WERI-Rb-1 (cell line): ENCODE measurements at places on chromosomes 1 and 21.

GRCh38 chr1:204190212-204191211, 5.8 kb downstream of the KISS1 start:
- DNase-seq: no peak

DNA sequence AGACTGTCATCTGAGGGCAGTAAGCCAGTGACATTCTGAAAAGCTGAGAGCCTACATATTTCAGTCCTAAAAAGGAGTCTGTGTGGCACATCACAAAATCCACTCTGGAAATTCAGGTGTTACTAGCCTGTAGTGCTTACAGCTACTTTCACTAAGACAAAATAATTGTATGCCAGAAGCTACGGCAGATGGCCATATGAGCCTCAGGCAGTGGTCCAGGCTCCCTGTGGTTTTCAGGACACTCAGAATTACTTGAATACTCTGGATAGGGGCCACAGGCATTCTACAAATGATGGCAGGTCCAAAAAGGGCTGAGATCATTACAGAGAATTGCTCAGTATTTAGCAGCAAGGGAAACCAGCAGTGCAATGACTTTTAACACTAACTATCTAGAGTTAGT, 527.1 kb downstream of the MRPL39 start:
- no peak for DNase-seq

- DNase-seq: no peak
Measured at GRCh38 chr1:51444534-51445192, 74.4 kb downstream of the EPS15 start.

DNA sequence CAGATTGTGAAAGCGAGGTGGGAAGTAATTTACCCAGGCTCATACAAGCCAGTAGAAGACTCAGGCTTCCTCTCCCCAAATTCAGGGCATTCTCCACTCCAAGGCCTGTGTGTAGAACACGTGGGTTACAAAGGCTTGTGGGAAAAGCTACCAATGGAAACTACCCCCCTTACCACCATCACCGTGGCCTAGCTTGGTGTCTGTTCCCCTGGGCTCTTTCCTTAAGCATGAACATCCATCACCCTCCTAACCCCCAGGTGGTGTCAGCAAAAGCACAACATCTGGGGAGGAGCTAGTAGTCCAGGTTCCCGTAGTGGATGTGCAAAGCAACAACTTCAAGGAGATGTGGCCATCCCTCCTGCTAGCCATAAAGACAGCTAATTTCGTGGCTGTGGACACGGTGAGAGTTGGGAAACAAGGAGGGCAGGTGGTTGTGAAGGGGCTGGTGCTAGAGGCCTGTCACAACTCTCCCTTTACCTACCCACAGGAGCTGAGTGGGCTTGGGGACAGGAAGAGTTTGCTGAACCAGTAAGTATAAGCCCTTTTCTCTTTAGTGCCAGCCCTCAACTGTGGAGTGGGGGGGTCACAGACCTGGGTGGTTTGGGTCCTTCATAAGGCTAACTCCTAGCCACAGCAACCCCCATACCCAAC, 701 bp upstream of the MUTYH start:
- DNase-seq: no peak

GRCh38 chr1:56297904-56298303, 281.5 kb downstream of the PLPP3 start:
- DNase-seq: no peak

GRCh38 chr1:158105352-158106095, 75.2 kb upstream of the CD1D start:
- no peak for DNase-seq

GRCh38 chr1:218462116-218462515, 117.0 kb downstream of the TGFB2 start:
- no peak for DNase-seq

DNA sequence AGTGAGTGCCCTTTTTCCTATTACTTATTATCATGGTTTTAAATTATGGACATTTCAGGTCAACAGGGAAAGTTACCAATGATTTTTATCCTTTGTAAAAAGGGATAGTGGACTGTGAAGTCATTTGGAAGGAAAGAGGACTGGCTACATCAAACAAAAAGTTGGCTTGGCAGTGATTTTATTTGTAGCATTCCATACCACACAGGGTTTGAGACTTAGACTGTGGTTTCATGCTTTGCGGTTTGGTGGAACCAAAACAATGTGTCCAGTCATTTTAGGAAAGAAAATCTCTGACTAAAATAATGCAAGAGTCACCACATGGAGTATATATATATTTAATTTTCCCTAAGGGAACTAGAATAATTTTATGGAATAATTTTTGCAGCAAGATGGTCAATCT, 239.5 kb downstream of the HMCN1 start:
- no peak for DNase-seq

DNA sequence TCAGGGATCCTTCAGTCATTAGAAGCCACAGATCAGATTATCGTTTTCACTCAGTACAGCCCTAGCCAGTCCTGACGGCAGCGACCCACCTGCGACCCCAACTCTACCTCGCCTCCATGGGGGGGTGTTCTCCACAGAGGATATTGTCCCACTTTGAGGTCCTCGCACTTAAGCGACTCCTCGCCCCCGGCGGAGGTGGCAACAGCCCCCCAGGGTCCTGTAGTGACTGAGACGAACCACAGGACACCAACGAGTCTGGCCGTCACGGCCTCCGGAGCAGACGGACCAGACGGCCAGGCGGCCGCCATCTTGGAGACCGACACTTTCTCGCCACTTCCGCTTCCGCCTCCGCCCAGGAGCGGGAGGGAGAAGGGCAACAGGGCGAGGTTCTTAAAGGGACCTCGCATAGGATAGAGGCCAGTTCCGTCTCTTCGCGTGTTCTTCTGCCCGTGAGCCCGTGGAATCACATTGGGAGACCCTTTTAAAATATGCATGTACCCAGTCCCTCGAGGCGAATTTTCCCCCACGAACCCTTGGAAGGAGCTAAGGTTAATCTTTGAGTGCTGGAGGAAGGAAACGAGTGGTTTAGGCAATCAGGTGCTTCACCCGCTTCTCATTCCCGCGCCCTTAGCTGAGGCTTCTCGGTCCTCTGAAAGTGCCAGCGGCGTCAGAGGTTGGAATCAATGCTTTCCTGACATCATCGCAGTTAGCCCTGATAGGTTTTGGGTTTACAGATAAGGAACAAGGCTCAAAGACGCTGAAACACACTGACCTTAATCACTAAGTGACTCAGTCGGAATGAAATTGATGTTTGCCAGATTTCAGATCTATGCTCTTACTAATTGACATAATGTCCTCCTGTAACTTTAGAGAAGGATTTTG, at the start of gene TM2D1:
Gene TM2D1 (minus strand): TSS at position 329 of the 882 bp plus-strand sequence. CDS start 21 bp downstream, at position 308.
- peak; percentile 91 for DNase-seq

DNA sequence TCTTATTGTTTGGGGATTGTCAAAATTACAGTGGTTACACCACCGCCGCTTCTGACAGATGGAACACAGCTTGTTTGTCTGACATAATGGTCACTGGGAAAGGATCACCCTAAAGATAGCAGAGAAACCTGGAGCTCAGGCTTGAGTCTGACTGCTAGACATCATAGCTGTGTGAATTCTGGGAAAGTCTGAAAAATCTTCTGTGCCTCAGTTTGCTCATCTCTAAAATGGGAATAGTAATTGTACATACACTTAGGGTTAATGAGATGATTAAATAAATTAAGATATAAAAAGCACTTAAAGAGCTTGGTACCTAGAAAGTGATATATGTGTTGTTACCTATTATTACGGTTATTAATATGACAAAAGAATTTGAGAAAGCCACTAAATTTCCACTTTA, 39.7 kb upstream of the NRIP1 start:
- DNase-seq: no peak

- no peak for DNase-seq
Measured at GRCh38 chr21:28308516-28308915, 684.2 kb downstream of the LTN1 start.

- DNase-seq: no peak
Measured at GRCh38 chr1:37905727-37906126, 41.1 kb downstream of the INPP5B start.

- no peak for DNase-seq
Measured at GRCh38 chr1:68162761-68163160, 69.6 kb downstream of the WLS start.
